GM12878 (cell line): ENCODE measurements at places on chromosomes 5 and 9.

GRCh38 chr9:92763721-92764380 lies 782 bp downstream of the BICD2 start:
- H3K27ac ChIP-seq, result peak overlapping the region; percentile 56
- H3K36me3 ChIP-seq, result no peaks in the 10 kb centered on the region
- H3K4me3 ChIP-seq, result peak overlapping the region; percentile 97
- peaks cover 20% of the 10 kb centered on the region for H3K4me1 ChIP-seq

DNA sequence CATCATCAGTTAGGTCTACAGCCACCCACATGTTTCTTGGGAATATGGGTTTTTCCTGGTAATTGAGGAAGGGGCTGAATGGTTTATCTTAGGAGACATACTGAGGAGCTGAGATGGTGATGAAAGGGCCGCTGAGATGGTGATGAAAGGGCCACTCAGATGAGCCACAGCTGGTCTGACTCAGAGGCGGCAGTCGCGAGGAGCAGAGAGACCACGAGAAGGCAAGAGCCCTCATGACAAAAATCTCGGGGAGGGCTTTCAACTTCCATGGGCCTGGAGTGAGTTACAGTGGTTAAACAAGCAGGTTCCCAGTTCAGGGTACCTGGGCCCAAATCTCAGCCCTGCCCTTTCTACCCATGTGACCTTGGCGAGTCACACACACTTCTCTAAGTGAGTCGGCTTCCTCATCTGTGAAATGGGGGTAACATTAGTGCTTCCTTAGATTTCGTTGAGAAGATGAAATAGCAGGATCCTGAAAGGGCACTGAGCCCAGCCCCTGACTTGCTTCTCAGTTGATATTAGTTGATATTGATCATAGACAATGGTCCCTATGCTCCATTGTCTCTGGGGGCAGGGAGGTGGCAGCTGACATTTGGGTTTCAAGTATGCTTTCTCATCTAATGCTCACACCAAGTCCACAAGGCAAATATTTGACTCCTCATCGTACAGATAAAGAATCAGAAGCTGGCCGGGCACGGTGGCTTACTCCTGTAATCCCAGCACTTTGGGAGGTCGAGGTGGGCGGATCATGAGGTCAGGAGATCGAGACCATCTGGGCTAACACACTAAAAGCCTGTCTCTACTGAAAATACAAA lies 169.5 kb downstream of the RGS3 start:
- no peak for DNase-seq
- H3K4me3 ChIP-seq, result no peak overlapping the region
- H3K27me3 ChIP-seq, result no peaks in the 10 kb centered on the region
- no peaks in the 10 kb centered on the region for H3K36me3 ChIP-seq
- H3K27ac ChIP-seq, result no peak overlapping the region
- no peaks in the 10 kb centered on the region for H3K4me1 ChIP-seq

GRCh38 chr9:20048437-20048836 lies 259.6 kb upstream of the SLC24A2 start:
- no peaks in the 10 kb centered on the region for H3K36me3 ChIP-seq
- H3K4me1 ChIP-seq, result peaks cover under 1% of the 10 kb centered on the region; the same call in 1 of the 2 replicates
- DNase-seq, result no peak
- no peaks in the 10 kb centered on the region for H3K27me3 ChIP-seq
- H3K27ac ChIP-seq, result no peak overlapping the region
- H3K4me3 ChIP-seq, result no peak overlapping the region

- no peak overlapping the region for H3K27ac ChIP-seq
- H3K27me3 ChIP-seq, result no peaks in the 10 kb centered on the region
- H3K36me3 ChIP-seq, result no peaks in the 10 kb centered on the region
- H3K4me1 ChIP-seq, result peaks cover 18% of the 10 kb centered on the region
- no peak for DNase-seq
- H3K4me3 ChIP-seq, result no peak overlapping the region
Measured at GRCh38 chr5:142841511-142842265, 71.5 kb downstream of the ARHGAP26 start.

- peaks cover 8% of the 10 kb centered on the region for H3K36me3 ChIP-seq
- peak overlapping the region; percentile 95 for H3K4me3 ChIP-seq
- H3K27me3 ChIP-seq, result no peaks in the 10 kb centered on the region
Measured at GRCh38 chr9:127915325-127915752, 1.5 kb downstream of the ST6GALNAC4 start.

GRCh38 chr5:7869474-7870136 lies 657 bp downstream of the MTRR start:
- peak overlapping the region; percentile 84 for H3K27ac ChIP-seq
- no peak for DNase-seq
- H3K4me3 ChIP-seq, result peak overlapping the region; percentile 97
- peaks cover 29% of the 10 kb centered on the region for H3K4me1 ChIP-seq
- no peaks in the 10 kb centered on the region for H3K27me3 ChIP-seq

DNA sequence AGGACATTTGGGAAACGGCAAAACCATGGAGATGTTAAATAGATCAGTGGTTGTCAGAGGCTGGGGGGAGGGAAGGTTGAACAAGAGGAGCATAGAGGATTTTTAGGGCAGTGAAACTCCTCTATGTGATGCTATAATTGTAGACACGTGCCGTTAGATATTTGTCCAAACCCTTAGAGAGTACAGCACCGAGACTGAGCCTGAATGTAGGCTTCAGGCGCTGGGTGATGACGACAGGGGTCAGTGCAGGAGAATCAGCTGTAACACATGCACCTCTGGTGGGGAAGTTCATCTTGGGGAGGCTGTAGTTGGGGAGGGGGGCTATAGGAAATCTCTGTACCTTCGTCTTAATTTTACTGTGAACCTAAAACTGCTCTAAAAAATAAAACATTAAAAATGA lies 22.2 kb upstream of the CLPTM1L start:
- H3K4me3 ChIP-seq, result no peak overlapping the region
- DNase-seq, result no peak
- no peak overlapping the region for H3K27ac ChIP-seq
- peaks cover 9% of the 10 kb centered on the region for H3K4me1 ChIP-seq

DNA sequence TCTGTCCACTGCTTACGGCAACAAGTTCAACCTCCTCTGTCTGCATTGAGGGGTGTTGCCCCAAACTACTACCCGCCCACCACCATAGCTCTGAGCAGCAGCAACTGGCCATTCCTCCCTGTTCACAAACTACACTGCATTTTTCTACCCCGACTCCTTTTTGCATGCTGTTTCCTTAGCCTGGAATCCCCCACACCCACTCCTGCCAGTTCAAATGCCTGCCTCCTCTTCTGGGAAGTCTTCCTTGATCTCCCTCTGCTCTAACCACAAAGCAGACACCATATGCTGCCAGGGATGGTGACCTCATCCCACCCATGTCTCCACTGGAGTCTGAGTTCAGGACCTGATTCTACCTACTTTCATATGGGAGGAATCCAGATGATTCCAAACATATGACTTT lies 13.3 kb downstream of the ALDH1B1 start:
- no peaks in the 10 kb centered on the region for H3K36me3 ChIP-seq
- no peak overlapping the region for H3K27ac ChIP-seq
- peaks cover 3% of the 10 kb centered on the region; the same call in 1 of the 2 replicates for H3K4me1 ChIP-seq
- H3K4me3 ChIP-seq, result no peak overlapping the region
- H3K27me3 ChIP-seq, result no peaks in the 10 kb centered on the region; the same call in 1 of the 2 replicates

- peaks cover 22% of the 10 kb centered on the region for H3K36me3 ChIP-seq
- no peaks in the 10 kb centered on the region for H3K4me1 ChIP-seq
- no peak for DNase-seq
- H3K4me3 ChIP-seq, result no peak overlapping the region
- no peak overlapping the region for H3K27ac ChIP-seq
Measured at GRCh38 chr5:179873588-179874110, 15.0 kb upstream of the MRNIP start.

DNA sequence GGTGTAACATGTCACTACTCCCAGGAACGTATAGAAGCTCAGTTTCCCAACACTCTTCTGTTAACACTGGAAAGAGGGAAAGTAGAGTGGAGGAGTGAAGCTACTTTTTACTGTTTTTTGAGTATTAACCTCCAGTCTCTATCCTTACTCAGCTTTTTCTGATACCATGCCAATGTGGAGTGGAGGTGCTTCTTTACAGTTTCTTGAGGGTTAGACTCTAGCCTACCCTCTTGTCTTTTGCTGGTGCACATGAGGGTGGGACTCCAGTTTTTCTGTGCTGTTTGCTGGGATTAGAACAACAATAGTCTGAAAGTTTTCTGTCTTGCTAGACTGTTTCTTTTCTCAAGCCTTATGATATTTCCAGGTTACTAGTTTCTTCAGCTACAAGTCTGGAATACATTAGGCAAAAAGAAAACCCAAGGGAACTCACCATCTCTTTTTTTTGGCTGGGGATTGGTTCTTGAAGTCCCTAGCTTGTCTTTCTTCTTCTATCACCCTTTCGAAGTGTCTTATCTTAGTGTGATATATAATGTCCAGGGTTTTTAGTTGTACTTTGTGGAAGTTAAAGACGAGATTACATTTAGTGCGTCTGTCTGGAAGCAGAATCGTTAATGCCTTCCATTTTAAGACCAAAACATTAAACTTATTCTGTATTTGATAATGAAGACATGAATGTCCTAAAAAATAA lies 35.9 kb downstream of the PRR16 start:
- no peaks in the 10 kb centered on the region for H3K27me3 ChIP-seq
- H3K36me3 ChIP-seq, result no peaks in the 10 kb centered on the region
- no peak overlapping the region for H3K4me3 ChIP-seq
- no peaks in the 10 kb centered on the region for H3K4me1 ChIP-seq

DNA sequence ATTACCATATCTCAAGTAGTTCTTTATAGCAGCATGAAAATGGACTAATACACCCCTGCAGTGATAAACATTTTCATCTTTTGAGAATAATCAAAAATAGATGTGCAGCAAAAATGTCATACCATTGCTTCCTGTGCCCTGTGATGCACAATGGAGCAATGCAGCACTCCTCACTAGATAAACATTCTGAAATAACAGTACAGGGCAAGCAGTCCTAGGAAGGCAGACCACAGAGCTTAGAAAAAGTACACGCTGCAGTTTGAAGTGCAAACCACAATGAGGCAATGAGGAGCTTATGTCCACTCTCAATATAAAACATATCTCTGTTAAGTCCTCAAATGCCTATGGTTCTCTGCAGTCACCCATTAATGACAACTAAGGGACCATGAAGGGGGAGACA lies 367.6 kb downstream of the PDE4D start:
- H3K27me3 ChIP-seq, result no peaks in the 10 kb centered on the region
- no peaks in the 10 kb centered on the region for H3K4me1 ChIP-seq
- no peak for DNase-seq
- H3K36me3 ChIP-seq, result no peaks in the 10 kb centered on the region
- no peak overlapping the region for H3K4me3 ChIP-seq

DNA sequence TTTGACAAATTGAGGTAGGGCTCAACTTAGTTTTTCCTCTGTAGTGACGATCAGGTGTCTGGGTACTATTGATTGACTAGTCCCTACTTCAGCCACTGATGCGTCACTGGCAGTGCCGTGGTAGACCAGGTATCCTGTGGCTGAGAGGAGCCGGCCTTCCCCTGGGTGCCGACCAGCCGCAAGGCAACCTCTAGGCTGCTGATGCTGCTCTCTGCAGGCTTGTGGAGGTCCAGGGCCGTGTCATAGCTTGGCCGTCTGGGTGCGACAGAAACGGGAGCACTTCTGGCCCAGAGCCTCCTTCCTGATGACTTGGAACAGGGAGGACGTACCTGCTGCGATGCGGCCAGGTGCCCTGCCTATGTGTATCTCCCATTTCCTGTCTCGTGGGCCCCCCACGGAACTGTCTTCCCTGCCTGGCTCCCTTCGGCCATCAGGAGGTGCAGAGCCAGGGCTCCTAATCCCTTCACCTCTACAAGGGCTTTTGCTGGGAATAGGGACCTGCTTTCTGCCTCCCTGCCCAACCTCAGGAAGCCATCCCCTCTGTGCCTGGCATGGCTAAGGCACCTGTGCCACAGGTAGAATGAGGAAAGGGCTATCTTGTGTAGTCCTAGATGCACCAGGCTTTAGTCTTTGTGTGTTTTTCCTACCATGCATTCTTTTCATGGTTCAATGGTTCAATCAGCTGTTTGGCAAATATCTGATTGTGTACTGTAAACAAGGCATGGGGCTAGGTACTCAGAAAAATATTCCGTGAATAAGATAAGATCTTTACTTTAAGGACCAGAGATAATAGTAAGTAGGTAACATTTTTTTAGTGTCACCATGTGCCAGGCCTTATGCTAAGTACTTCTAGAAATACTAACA lies 44.6 kb downstream of the MVB12B start:
- H3K4me3 ChIP-seq, result no peak overlapping the region
- no peaks in the 10 kb centered on the region; the same call in 1 of the 2 replicates for H3K4me1 ChIP-seq
- H3K36me3 ChIP-seq, result no peaks in the 10 kb centered on the region
- H3K27me3 ChIP-seq, result peaks cover 1% of the 10 kb centered on the region
- no peak for DNase-seq

GRCh38 chr9:17719053-17719452 lies 140.2 kb downstream of the SH3GL2 start:
- no peak overlapping the region for H3K27ac ChIP-seq
- H3K36me3 ChIP-seq, result no peaks in the 10 kb centered on the region
- no peak for DNase-seq
- H3K27me3 ChIP-seq, result no peaks in the 10 kb centered on the region
- no peaks in the 10 kb centered on the region for H3K4me1 ChIP-seq
- H3K4me3 ChIP-seq, result no peak overlapping the region

DNA sequence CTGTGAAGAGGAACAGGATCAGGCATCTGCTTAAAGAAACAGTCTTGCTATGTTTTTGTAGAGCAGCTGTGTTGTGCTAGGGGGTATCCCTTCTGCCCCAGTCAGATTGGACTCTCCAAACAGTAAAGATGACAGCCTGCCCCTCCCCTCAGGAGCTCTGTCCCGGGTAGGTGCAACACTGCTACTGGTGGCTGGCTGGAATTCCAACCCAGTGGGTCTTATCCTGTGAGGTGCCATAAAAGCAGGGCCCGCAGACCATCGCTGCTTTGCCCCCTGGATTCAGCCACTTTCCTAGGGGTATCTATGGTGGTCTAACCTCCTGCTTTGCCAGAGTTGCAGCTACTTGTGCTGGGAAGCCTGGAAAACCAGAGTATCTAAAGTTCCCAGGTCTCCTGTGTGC lies 114.6 kb upstream of the PPP1R2B start:
- no peak overlapping the region for H3K27ac ChIP-seq
- H3K36me3 ChIP-seq, result no peaks in the 10 kb centered on the region
- H3K4me1 ChIP-seq, result no peaks in the 10 kb centered on the region
- no peak overlapping the region for H3K4me3 ChIP-seq
- no peak for DNase-seq

- DNase-seq, result no peak
- no peak overlapping the region for H3K4me3 ChIP-seq
- H3K4me1 ChIP-seq, result peaks cover 4% of the 10 kb centered on the region; the same call in 1 of the 2 replicates
- H3K36me3 ChIP-seq, result no peaks in the 10 kb centered on the region; the same call in 1 of the 2 replicates
Measured at GRCh38 chr9:121302341-121302740, 34.4 kb downstream of the GSN start.

DNA sequence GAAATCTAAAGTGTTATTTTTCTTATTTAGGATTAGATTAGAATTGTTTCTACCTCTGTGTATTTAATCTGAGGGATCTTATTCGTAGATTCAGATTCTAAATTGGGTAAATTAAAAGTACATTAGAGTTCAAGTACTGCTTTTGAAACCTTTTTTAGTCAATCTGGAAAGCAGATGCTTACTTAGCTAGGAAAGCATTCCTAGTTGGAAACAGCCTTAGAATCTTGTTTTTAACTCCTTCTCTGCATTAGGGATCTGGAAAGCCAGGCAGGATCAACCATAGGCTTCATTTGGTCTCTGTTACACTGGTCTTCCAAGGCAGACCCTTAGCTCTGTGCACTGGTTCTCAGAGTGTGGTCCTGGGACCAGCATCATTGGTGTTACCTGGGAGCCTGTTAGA lies 247.4 kb downstream of the NR3C1 start:
- no peak overlapping the region for H3K27ac ChIP-seq
- DNase-seq, result no peak
- H3K36me3 ChIP-seq, result no peaks in the 10 kb centered on the region; the same call in 1 of the 2 replicates
- no peaks in the 10 kb centered on the region for H3K27me3 ChIP-seq
